Neuronal stem cell (in vitro differentiated cells): ENCODE measurements at places on chromosomes 13 and 19.

- DNase-seq: peak; percentile 20
- H3K27ac ChIP-seq: no peak overlapping the region
- peaks cover 3% of the 10 kb centered on the region for H3K4me1 ChIP-seq
Measured at GRCh38 chr13:94249512-94249911, 230.0 kb downstream of the DCT start.

DNA sequence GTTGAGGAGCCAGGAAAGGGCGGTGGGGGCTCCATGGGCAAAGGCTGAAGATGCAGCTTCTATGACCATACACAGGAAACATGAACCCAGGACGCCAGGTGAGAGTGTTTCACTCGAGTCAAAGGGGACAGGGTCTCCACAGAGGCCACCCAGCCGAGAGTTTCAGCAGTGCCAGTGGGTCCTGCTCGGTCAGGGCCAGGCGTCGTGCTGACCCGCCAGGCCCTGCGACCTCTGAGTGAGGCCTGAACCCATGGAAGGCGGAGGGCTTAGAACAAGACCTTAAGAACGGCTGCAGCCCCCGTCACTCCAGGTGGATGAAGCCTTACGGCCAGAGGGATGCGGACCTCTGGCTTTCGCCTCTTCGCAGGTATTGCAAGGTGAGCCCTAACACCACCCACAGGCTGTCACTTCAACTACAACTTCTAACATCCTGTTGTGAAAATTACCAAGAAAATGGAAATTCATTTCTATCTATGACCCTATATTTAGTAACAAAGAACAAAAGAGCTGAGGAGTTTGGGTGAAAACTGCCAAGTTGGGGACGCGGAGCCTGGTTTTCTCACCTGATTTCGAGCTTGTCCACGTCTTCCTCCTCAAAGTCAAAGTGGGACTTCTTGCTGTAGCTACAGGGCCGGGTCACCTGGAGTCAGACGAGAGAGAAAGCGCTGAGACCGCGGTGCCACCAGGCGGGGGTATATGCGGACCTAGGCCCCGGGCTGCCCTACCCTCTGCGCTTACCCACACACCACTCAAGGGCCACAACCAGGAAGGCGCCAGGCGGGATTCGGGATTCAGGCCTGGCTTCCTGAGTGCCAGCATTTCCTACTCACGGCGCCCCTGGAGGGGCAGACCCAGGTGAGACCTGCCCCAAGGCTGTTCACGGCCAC lies 50.1 kb upstream of the C13orf46 start:
- no peak for DNase-seq
- no peak overlapping the region for H3K27ac ChIP-seq
- H3K36me3 ChIP-seq: peaks cover 82% of the 10 kb centered on the region
- H3K4me3 ChIP-seq: no peak overlapping the region
- no peaks in the 10 kb centered on the region for H3K27me3 ChIP-seq

- H3K27ac ChIP-seq: no peak overlapping the region
- H3K36me3 ChIP-seq: no peaks in the 10 kb centered on the region
- DNase-seq: no peak
- H3K4me3 ChIP-seq: no peak overlapping the region
- H3K4me1 ChIP-seq: no peaks in the 10 kb centered on the region
- no peaks in the 10 kb centered on the region for H3K27me3 ChIP-seq
Measured at GRCh38 chr13:50428183-50428877, 413.1 kb downstream of the KCNRG start.

DNA sequence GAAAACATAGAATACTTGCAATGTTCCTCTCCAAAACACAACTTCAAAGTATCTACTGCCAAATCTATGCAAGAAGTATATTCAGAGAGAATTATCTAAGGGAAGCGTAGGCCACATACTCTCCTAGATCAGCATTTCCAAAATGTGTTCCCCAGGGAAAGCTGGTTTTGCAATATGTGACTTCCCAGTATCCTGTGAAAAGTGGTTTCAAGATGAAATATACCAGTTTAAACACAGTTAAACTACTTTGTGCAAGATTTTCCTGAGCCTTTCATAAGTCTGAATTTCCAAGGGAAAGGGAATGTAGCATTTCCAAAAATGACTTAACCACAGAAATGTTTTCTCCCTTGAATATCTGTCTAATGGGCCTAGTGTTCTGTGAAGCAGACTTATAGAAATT lies 7.6 kb downstream of the STARD13 start:
- DNase-seq: no peak
- H3K36me3 ChIP-seq: no peaks in the 10 kb centered on the region
- H3K4me1 ChIP-seq: no peaks in the 10 kb centered on the region
- H3K27ac ChIP-seq: no peak overlapping the region
- no peaks in the 10 kb centered on the region for H3K27me3 ChIP-seq
- no peak overlapping the region for H3K4me3 ChIP-seq

DNA sequence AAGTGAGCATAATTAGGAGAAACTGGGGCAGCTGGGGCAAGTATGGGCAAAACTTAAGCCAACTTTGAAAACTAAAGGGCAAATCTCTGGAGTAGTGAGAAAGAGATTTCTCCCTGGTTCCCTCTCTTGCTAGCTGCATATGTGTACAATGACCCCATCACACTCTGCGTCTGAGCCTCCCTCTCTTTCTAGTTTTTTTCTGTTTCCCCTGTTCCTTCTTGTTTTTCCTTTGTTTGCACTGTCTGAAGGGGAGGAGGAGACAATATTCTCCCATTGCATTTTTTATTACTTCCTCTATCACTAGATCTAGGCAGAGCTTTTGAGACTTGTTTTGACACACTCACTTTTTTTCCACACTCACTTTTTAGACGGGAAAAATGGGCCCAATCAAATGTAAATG lies 11.2 kb upstream of the CLDN10 start:
- H3K27me3 ChIP-seq: no peaks in the 10 kb centered on the region
- no peak overlapping the region for H3K27ac ChIP-seq
- H3K36me3 ChIP-seq: no peaks in the 10 kb centered on the region
- DNase-seq: no peak
- H3K4me3 ChIP-seq: no peak overlapping the region
- H3K4me1 ChIP-seq: no peaks in the 10 kb centered on the region

- peaks cover 13% of the 10 kb centered on the region for H3K4me1 ChIP-seq
- DNase-seq: peak; percentile 23
- H3K27me3 ChIP-seq: no peaks in the 10 kb centered on the region
- peaks cover 3% of the 10 kb centered on the region for H3K36me3 ChIP-seq
- peak overlapping the region; percentile 71 for H3K27ac ChIP-seq
Measured at GRCh38 chr13:46684287-46685001, 112.5 kb downstream of the ESD start.

DNA sequence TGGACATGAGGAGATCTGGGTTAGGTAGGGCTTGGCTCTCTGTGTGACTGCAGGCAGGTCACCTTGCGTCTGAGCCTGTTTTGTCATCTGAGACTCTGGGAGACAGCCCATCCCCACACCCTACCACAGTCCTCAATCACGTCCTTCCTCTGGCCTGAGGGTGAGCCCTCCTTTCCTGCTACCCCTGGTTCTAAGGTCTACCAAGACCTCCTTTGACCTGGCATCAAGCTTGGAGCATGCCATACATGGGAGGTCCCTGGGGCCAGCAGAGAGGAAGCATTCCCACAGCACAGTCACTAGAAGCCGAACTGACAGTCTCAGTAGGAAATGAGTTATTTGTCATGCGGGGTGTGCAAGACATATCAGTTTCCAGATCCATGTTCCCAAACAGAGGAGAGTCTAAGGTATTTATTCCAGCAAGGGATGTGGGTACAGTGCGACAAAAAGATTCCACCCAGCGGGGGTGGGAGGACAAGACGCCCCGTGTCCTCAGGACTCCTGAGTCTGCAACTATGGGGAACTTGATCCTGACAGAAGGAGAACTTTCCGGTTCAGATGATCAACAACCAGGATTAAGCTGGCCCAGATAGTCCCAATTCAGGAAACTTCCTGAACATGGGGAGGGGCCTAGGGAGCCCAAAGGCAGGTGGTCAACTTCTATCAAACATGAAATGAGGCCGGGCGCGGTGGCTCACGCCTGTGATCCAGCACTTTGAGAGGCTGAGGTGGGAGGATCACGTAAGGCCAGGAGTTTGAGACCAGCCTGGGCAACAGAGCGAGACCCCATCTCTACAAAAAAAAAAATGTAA lies 9.5 kb downstream of the ARRDC2 start:
- H3K27ac ChIP-seq: no peak overlapping the region
- H3K4me1 ChIP-seq: peaks cover 16% of the 10 kb centered on the region
- no peak for DNase-seq
- H3K4me3 ChIP-seq: no peak overlapping the region
- H3K27me3 ChIP-seq: no peaks in the 10 kb centered on the region

GRCh38 chr13:27789153-27789494 lies 3.2 kb upstream of the GSX1 start:
- no peak overlapping the region for H3K27ac ChIP-seq
- H3K36me3 ChIP-seq: no peaks in the 10 kb centered on the region
- DNase-seq: no peak
- no peak overlapping the region for H3K4me3 ChIP-seq
- H3K4me1 ChIP-seq: peaks cover 16% of the 10 kb centered on the region

GRCh38 chr13:99393791-99394735 lies 86.9 kb upstream of the GPR183 start:
- no peaks in the 10 kb centered on the region for H3K36me3 ChIP-seq
- no peak overlapping the region for H3K27ac ChIP-seq
- H3K4me3 ChIP-seq: peak overlapping the region; percentile 21
- no peaks in the 10 kb centered on the region for H3K27me3 ChIP-seq
- no peaks in the 10 kb centered on the region for H3K4me1 ChIP-seq

DNA sequence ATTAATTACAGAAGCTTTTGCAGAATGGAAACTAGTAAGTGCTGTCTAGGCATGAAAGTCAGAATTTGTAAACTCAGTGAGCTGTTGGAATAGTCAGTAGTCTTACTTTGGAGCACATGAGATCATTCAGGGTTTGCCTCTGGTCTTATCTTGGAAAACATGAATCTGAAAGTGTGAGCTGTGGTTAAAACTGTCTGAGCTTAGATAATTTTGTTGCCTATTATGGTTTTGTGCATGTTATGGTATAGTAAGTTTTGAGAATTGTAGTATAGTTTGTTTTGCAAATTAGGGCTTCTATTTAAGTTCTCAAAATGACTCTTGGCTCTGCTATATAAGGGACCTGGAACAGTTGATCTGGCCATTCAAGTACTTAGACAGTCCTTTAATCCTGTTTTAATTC lies 53.7 kb upstream of the TRPC4 start:
- no peak for DNase-seq
- H3K4me3 ChIP-seq: no peak overlapping the region
- no peak overlapping the region for H3K27ac ChIP-seq
- H3K36me3 ChIP-seq: no peaks in the 10 kb centered on the region

DNA sequence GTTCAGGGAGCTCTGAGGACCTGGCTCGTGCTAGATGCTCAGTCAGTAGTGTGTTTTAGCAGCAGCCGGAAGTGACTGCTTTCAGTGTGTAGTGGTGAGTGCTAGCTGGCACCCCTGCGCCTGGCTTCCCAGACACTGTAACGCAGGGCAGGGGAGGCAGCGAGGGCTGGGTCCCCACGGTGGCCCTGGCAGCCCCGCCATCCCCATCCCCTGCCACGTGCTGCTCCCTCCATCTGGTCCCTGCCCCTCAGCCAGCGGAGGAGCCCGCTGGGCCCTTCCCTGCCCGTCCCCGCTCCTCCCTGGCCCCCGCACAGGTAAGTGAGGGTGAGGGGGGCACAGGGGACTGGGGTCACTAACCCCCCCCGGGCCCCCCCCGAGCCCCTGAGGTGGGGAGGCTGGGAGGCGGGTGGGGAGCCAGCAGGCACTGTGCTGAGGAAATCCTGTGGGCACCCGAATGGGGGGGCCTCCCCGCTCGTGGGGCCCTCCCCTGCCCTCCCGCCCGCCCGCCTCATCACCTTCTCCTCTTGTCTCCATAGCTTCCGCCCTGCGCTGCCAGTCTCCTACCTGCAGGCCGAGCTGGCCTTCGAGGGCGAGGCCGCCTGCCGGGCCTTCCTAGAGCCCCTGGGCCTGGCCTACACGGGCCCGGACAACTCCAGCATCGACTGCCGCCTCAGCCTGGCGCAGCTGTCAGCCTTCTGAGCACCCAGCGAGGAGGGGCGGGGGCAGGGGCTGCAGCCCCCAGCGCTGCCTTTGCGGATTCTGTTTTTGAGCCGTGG lies 3.2 kb downstream of the LENG9 start:
- no peak overlapping the region for H3K4me3 ChIP-seq
- peaks cover 53% of the 10 kb centered on the region for H3K36me3 ChIP-seq
- H3K4me1 ChIP-seq: peaks cover 3% of the 10 kb centered on the region
- DNase-seq: no peak
- peaks cover 4% of the 10 kb centered on the region for H3K27me3 ChIP-seq

DNA sequence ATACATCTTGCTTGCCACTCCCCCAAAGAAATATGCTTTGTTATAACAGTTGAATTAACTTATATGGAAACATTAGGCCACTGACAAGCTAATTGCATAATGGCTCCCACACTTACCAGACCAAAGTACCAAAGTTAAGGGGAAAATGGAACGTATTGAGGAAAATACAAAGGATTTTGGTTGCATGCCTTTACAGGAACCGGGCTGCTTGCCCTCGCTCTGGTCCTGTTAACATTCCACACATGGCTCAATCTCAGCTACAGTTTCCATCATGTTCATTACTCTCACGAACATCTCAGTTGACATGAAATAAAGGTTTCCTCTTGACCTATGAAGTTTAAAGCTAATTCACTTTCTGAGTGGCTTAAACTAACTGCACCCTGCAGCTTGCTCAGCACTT lies 220.7 kb upstream of the RXFP2 start:
- no peak for DNase-seq
- H3K36me3 ChIP-seq: no peaks in the 10 kb centered on the region
- H3K27ac ChIP-seq: no peak overlapping the region
- H3K4me1 ChIP-seq: no peaks in the 10 kb centered on the region
- H3K4me3 ChIP-seq: no peak overlapping the region

DNA sequence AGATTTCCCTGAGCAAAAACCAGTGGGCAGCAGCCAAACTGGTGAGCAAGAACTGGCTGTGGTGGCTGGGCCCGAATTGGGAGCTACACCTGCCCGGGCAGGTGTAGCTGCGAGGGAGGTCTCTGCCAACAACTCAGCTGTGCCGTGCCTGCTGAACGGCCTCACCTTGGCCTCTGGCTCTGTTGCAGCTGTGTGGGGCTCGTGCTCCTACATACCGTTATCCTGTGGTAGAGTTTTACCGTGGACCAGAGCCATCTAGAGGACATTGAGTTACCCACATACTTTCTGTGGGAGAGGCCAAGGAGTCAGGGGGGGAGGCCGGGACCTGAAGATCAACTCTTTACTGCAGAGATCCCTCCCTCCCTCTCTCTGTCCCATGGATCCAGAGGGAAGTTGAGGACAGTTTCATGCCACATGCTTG lies 113.2 kb downstream of the TM9SF2 start:
- H3K27me3 ChIP-seq: no peaks in the 10 kb centered on the region
- H3K36me3 ChIP-seq: no peaks in the 10 kb centered on the region
- H3K4me3 ChIP-seq: no peak overlapping the region

DNA sequence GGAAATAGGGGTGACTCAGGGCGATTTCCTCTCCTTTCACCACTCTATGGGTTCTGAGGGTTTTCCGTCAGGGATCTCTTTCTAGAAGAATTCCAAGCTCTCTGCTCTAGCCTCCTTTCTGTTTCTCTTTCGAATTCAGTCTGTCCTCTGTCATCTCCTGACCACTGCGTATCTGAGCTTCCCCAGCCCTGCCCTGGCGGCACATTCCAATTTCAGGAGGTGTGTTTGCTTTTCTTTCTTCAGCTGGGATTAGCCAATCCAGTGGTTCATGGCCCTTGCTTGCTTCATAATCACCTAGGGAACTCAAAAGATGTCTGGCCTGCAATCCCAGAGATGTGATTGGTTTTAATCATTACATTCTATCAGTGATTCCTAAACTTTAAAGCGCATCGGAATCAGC lies 9.4 kb downstream of the IFNL2 start:
- H3K36me3 ChIP-seq: no peaks in the 10 kb centered on the region
- H3K4me3 ChIP-seq: no peak overlapping the region
- H3K27ac ChIP-seq: no peak overlapping the region
- no peaks in the 10 kb centered on the region for H3K4me1 ChIP-seq
- peaks cover 26% of the 10 kb centered on the region for H3K27me3 ChIP-seq
- DNase-seq: no peak
